ENCODE measurements at places on chromosomes 11 and 22. TPM values are rescaled to one million over a fixed set of nuclear protein-coding genes. Genes with fewer than 3 reads are reported as not detected.

The LRRC10B gene
- total RNA-seq, result 0.13 TPM

The DDB1 gene
- total RNA-seq, result 239 TPM

The C11orf91 gene
- not detected for total RNA-seq

The ARHGAP8 gene
- 0.80 TPM for total RNA-seq

The CYB561A3 gene
- 21.6 TPM for total RNA-seq

The CCDC89 gene
- total RNA-seq, result not detected

The EMSY gene
- total RNA-seq, result 20.2 TPM

GRCh38 chr11:15336021-15336420, 221.3 kb downstream of the INSC start:
- DNase-seq, result no peak

DNA sequence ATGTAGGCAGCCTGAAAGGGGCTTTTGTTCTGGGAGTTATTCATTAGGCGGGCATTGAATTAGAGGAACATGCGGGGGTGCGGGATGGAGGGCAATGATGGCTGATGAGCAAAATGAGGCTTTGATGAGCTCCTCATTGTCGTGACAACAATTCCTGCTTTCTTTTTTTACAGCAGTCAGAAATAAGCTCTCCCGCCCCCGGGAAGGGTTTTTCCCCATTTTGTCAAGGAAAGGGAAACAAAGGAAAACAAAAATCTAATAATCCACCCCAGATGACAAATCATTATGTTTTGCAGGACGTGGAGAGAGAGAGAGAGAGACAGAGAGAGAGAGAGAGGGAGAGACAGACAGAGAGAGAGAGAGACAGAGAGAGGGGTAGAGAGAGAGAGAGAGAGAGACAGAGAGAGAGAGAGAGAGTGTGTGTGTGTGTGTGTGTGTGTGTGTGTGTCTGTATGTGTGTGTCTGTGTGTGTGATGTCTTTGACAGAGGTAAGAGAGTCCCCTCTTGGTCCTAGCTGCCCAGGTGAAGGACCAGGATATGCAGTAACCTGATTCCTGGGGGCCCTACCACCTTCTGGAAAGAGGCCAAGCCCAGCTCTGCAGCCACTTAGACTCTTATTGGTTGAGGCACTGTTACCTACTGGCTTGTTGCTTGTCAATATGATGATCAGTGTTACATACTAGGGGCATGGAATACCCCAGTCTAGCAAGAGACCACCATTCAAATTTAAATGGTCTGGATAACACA, 46.7 kb upstream of the PARVA start:
- no peak for DNase-seq

- no peak for DNase-seq
Measured at GRCh38 chr11:60095477-60096120, 7.1 kb downstream of the MS4A2 start.

DNA sequence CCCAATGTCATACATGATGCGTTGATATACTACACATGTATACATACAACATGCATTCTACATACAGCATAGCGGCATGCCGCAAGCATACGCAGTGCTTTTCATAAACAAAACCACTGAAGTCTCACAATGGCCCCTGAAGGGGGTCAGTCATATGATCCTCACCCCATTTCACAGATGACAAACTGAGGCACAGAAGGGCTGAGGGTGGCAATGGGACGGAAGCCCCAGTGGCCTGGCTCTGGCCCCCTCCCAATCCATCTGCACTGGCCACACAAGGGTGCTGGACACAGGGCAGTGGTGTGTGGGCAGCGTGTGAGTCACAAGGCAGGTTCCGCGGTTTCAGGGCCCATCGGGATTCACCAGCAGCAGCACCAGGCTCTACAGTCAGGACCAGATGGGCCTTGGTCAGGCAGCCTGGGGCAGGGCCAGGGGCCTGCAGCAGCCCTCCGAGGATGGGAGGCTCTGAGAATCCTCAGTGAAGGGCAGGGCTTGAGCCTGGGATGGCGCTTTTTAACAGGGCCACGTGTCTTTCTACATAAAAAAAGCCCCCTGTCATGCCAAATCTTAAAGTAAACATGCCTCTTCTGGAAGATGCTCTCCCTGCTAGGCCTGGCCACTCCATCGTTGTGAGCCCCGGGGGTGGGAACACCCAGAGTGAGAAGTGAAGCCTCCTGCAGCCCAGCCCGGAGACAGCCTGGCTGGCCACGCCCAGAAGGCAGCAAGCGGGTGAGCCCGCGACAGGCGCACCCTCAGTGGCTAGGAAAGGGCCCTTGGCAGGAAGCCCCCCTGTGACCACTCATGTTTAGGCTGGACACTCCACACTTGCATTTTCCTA, 206.5 kb downstream of the CTTN start:
- DNase-seq, result no peak

DNA sequence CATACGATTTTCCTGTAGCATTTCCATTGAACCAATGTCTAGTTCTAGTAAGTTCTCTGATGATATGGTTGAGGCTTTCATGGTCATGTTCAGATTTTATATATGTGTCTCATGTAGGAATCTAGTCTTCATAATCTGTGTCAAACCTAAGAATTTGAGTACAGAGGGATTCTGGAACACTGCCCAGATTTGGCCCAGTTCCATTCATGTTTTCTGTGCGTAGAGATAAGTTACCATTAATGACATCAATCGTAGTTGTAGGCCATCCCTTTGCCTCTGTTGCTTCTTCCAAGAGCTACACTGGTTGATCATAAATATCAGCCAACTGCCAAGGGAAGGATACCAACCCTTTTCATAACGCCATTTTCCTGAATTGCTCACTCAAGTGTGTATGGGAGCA, 23.3 kb downstream of the ST3GAL4 start:
- no peak for DNase-seq

GRCh38 chr22:44543781-44544477, 45.9 kb upstream of the RTL6 start:
- DNase-seq, result no peak

GRCh38 chr11:68041617-68042218, 2.9 kb downstream of the TCIRG1 start:
- no peak for DNase-seq

DNA sequence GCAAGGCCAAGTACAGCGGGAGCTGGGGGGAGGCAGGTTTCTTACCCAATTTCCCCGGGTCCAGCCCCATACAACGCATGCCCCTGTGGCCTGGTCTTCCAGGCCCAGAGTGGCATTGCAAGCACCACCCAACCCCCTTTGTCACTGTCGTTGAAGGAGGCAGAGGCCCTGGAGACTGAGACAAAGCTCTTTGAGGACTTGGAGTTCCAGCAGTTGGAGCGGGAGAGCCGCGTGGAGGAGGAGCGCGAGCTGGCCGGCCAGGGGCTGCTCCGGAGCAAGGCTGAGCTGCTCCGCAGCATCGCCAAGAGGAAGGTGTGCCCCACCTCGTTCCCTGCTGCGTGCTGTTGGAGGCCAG, 27.8 kb downstream of the PHLDB1 start:
- DNase-seq, result no peak

GRCh38 chr22:33569018-33569417, 351.3 kb downstream of the LARGE1 start:
- no peak for DNase-seq

DNA sequence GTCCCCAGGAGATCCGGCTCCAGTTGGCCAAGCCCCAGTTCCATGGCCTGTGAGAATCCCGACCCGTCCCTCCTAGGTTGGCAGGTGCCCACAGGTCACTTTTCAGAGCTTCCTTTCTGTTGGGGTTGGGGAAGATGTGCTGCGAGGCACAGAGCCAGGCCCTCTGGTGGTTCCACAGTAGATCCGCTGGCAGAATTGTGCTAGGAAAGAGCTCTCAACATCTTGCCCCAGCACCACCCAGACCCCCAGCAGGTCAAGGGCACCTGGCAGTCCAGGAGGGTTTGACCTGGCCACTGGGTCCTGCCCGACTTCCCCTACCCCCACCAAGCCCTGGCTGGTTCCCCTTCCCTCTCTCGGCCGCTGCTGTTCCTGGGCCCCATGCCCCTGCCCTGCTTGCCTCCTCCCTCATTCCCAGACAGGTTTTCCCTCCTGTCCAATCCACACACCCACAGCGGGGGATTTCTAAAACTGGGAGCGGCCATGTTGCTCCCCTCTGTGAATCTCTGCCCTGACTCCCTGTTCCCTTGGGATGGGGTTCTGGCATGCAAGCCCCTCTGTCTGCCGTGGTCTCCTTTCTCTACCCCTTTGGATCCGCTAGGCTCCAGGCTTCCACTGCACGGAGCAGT, 26.2 kb upstream of the GCAT start:
- no peak for DNase-seq

DNA sequence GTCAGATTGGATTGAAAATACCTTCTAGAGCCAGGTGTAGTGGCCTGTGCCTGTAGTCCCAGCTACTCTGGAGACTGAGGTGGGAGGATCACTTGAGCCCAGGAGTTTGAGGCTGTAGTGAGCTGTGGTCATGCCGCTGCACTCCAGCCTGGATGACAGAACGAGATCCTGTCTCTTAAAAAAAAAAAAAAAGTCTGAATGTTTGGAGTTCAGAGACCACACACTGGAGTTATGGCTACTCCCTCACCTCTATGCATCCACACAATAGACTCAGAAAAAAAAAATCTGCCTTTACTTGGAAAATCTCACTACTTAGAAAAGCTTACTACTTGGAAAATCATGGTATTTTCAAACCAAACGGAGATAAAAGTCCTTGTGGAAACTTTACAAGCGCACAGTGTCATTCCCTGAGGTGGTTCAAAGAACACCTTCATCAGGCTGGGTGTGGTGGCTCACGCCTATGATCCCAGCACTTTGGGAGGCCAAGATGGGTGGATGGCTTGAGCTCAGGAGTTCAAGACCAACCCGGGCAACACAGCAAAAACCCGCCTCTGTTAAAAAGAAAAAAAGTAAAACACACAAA, 63.9 kb upstream of the PICALM start:
- no peak for DNase-seq

DNA sequence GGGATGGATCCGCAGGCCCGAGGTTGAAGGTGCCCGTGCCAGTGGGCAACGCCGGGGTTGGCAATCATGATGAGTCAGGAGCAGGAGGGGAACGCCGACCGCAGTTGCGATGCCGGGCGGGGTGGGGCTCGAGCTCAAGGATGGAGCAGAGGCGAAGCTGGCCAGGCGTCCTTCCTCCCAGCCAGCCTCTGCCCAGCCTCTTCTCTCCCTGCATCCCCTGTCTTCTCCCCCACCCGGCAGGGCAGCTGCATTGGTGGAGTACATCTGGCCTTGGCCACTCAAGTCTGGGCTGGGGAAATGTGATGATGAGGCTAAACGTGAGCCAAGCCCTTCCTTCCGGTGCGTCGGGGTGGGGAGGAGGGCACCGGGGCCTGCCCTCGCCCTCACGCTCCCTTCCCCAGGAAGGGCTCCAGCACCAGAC, 3.9 kb downstream of the IFITM10 start:
- no peak for DNase-seq

GRCh38 chr11:34208266-34209135, 103.1 kb downstream of the NAT10 start:
- no peak for DNase-seq

DNA sequence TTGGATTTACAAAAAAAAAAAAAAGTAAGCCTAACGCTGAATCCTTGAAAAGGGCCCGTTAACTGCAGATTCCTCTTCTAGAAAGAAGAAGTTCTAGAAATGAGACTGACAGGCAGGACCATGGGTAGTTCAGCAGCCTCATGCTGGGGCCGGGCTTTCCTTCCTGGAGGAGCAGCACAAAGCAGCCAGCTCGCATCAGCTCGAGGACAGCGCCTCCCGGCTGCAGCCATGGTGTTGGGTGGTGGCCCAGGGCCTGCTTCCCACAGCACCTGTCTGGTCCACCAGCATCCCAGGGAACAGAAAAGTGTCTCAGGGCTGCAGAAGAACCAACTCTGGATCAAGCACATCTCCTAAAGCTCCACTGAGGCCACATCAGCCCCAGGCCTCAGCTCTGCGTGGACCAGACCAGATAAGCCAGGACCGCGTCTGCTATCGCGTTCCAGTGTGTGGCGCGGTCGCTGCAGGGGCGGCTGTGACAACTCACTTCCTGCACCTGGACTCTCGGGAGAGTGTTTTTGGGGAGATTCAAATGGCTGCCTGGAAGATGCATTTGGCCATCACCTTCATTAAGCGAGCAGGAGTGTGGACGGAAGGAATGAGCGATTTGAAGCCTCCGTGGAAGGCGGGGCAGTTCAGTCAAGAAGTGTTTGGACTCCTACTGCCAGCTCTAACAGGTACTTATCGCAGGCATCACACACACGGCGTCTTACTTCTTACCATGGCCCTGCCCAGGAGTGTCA, 53.5 kb downstream of the MYH9 start:
- peak; percentile 25 for DNase-seq
